Mesenteric fat pad (tissue), 1 donor: ENCODE measurements at places on chromosomes 12 and 14. TPM values are rescaled to one million over a fixed set of nuclear protein-coding genes. Genes with fewer than 3 reads are reported as not detected.

The SLC38A4 gene
- 0.45 TPM for total RNA-seq

The POU6F1 gene
- 14.8 TPM for total RNA-seq

The ACYP1 gene
- 9.1 TPM for total RNA-seq

The PNN gene
- 43.9 TPM for total RNA-seq

The RPS6KA5 gene
- 3.2 TPM for total RNA-seq
